NCI-H1105 treated with DMSO at 0.1 percent for 48 hours (cell line): ENCODE measurements at places on chromosomes 1 and 21.

- no peak for DNase-seq
These were observed 66.6 kb downstream of the MAP3K21 start for GRCh38 chr1:233393926-233394680.

- no peak for DNase-seq
These were observed 33.9 kb downstream of the DDR2 start for GRCh38 chr1:162666006-162666645.

- peak; percentile 62 for DNase-seq
These were observed 275.0 kb downstream of the AKT3 start for GRCh38 chr1:243575070-243575469.

DNA sequence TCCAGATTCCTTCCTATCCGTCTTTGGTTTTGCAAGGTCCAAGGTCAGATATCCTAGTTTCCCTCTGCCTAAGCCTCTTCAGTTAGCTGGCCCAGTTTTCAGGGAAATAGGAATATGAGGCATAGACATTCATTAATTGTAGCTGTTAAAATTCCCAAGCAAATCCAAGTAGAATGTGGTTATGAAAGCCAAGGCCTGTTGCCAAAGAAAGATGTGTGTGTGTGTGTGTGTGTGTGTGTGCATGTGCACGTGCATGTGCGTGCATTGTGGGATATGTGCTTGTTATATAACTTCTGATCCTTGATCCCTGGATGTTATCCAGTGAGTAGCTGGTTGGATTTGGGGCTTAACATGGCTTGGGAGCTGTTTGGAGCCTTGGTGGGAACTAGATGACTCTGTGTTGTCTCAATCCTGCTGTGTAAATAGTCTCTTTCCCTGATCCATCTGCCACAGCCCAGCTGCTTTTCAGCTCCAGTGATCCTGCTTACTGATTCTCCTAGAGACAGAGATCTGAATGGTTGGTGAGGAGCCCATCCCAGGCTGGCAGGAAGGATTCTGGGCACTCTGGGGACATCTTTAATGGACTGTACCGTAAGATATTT, 70.6 kb upstream of the GCLM start:
- no peak for DNase-seq

GRCh38 chr1:40915581-40915980, 53.4 kb upstream of the CITED4 start:
- DNase-seq = no peak

DNA sequence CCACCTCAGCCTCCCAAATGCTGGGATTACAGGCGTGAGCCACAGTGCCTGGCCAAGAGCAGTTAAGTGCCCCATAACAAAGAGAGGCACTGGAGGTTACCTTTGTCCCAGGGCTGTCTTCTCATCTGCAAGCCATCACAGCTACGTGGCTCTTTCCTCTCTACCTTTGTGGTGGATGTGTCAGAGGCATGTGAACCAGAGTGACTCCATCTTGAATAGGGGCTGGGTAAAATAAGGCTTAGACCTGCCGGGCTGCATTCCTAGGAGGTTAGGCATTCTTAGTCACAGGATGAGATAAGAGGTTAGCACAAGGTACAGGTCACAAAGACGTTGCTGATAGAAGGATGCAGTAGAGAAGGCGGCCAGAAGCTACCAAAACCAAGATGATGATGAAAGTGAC, 59.4 kb upstream of the POU2F1 start:
- DNase-seq = no peak

DNA sequence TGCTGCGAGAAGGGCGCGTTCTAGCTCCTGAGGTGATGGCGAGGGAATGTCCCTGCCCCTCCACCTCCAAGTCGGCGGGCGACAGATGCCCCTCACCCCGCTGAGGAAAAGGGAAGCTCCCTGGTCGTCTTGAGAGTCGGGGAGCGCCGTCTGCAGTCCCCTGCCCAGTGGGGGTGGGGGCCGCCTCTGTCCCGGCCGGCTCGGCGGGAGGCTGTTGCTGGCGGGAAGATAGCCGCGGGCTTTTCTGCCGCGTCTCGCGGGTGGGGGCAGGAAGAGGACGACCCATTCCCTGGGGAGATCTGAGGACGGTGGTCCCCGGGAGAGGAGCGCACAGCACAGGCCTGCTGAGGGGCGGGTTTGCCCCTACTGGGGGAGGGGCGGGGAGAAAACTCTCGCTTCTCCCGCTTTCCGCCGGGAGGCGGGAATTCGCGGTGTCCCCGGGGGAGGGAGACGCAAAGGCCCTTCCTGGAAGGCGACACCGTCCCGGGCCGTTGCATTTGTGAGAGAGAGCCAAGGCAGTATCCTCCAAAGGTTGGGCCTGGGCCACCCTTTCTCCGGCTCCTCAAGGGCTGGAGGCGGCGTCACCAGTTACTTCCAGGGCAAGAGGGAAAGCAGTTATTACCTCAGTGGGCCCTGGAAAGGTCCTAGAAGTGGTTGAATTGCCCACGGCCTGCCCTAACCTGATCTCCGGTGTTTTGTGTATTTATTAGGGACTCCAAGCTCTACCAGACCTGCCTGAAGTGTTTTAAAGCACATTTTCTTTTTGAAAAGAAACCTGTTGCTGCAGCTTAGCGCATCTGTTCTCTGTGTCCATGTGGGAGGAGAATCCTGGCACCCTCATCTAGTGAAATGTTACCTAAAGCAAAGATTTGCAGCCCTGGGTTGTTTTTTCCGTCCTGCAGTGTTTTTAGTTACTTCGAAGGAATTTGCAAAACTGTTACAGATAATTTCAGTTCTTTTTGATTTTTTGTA, 648 bp downstream of the S100PBP start:
- peak; percentile 77 for DNase-seq

DNA sequence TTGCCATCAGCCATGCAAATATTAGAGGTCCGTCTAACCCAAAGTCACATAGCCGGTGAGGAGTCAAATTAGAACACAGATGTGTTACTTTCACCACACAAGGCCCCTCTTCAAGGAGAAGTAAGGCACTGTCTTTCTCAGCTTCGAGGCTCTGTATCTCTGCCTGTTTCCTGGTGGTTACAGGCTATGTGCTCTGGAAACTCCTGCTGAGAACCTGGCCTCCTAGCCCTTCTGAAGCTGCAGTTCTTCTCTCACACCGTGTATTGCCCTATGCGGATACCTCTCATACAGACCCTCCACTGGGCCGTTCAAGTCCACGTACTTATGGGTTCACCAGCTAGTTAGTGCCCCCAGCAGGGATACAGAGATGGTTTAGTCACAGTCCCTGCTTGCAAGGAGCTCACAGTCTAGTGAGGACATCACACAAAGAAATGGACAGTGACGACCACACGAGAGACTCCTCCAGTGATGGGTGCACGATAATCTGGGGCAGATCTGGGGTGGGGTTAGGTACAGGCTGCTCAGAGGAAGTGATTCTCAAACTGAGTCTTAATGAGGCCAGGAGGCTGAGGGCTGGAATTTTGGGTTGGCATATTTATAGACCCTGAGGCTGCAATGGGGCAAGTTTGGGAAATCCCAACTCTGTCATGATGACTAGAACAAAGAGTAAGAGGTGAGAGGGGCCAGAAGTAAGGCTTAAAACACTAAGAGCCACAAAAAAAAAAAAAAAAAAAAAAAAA, 22.8 kb upstream of the ELOA start:
- no peak for DNase-seq

DNA sequence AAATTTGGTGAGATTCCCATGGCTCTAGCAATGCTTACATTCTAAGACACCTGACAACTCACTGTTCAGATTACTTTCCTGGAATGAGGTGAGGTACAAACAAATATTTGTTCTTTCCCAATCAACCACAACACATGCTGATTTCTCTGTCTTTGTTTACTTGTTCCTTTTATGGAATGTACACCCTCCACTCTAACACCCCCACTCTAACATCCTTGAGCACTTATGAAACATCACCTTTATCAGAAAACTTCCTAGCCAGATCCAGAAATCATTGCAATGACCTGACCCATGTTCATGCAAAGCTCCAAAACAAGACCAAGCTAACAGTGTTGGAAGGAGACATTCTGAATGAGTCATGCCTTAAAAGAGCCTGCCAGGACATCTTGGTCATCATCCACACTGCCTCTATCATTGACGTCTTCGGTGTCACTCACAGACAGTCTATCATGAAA, 35.5 kb downstream of the HSD3B1 start:
- DNase-seq = no peak

DNA sequence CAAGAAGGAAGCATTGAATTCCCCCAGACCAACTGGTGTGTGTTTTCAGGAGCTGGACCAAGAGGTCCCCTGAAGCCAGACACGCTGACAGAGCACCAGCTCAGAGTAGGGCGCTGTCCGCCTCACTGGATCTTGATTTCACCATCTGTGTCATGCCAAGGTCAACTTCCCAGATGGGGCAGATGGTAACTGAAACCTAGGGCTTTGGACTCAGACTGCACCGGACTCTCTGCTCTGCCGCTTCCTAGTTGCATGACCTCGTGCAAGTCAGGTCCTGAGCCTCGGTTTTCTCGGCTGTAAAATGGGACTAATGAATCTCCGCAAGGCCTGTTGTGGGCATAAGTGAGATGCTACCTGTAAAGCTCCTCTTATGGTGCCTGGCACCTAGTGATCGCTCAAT, 17.9 kb upstream of the CASZ1 start:
- no peak for DNase-seq

- no peak for DNase-seq
These were observed 12.8 kb downstream of the ZDHHC18 start for GRCh38 chr1:26839339-26839722.

GRCh38 chr21:45033791-45034555, 40.4 kb upstream of the ADARB1 start:
- DNase-seq = no peak

DNA sequence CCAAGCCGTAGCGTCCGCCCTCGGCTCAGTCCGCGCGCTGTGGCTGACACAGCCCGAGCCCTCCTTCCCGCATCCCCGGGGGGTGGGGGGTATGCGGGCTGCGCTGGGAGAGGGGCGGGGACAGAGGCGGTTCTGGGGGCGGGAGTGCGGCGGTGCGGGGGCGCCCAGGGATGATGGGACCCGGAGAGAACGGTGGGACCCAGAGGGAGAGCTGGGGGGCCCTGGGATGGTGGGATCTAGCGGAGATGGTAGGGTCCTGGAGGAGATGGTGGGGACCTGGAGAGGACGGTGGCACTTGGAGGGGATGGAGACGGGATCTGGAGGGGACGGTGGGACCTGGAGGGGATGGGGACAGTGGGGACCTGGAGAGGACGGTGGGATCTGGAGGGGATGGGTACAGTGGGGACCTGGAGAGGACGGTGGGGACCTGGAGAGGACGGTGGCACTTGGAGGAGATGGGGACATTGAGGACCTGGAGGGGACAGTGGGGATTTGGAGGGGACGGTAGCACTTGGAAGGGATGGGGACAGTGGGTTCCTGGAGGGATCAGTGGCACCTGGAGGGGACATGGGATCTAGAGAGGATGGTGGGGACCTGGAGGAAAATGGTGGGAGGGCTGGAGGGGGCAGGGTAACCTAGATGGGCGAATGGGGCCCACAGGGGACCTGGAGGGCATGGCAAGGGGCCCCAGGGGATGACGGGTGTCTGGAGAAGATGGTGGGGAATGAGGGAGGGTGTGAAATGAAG, 477 bp downstream of the SNAP47 start:
- no peak for DNase-seq

GRCh38 chr1:64745181-64745985, 508 bp downstream of the RAVER2 start:
- DNase-seq = peak; percentile 47

DNA sequence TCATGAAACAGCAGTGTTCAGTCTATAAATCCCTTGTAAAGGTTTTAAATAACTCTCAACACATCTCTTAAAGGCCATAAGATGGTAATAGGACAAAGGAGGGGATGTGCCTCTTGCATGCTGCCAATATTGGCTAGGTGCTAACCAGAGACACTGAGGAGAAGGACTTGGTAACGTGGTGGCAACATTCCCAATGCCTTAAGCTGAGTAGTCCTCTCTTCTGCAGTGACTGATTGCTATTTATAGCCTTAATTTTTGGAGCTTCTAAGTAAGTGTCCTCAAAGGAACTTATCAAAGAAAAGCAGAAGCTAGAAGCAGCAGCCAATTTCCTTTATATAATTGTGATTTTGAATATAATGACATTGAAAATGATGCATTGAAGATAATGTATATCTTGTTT, 63.0 kb downstream of the DPT start:
- no peak for DNase-seq

GRCh38 chr1:30648408-30649000, 74.9 kb downstream of the MATN1 start:
- no peak for DNase-seq

DNA sequence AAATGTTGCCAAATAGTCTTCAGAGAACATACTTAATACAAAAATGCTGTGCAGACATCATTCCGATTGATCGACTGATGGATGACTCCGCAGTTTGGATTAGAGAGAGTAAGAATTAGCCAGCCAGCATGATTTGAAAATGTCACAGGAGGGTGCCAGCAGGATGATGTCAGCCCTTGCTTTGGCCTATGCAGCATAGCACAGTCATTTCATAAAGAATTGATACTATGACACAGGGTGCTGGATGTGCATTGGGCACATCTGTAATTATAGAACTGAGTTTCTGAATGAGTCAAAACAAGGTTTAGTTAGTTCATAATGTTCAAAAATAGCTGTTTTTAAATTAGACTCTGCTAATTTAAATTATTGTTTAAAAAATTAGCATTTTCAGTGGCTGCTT, 21.6 kb upstream of the TRAF5 start:
- DNase-seq = no peak

DNA sequence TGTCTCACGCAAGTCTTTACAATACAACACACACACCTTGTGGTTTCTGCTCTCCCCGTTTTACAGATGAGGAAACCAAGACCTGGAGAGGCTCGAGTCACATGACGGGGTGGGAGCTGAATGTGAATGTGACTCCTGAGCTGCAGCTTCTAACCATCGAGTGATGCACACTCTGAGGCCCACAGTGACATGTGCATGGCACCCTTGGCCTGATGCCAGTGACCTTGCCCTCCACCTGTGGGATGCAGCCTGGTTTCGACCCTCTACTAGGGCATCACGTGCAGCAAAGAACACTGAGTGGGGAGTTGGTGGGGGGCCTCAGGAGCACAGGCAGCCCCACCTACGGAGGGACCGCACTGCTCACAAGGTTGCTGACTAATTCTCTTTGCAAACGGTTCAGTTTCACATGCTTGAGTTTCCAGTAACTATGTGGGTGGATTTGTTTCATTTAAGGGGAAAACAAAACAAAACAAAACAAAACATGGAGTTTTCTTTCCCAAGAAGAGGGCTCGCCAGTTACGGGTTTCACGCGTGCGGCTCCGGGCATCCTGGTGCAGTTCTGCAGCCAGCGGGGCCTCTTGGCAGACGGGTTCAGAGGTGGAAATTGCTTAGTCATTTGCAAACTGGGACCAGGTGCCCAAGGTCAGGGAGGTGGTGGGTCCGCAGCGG, 22.9 kb downstream of the SPSB1 start:
- DNase-seq = no peak

- no peak for DNase-seq
These were observed 48.1 kb downstream of the CAMSAP2 start for GRCh38 chr1:200786788-200787187.
